Cardiac fibroblast (primary cell): ENCODE measurements at places on chromosomes 6 and 20.

DNA sequence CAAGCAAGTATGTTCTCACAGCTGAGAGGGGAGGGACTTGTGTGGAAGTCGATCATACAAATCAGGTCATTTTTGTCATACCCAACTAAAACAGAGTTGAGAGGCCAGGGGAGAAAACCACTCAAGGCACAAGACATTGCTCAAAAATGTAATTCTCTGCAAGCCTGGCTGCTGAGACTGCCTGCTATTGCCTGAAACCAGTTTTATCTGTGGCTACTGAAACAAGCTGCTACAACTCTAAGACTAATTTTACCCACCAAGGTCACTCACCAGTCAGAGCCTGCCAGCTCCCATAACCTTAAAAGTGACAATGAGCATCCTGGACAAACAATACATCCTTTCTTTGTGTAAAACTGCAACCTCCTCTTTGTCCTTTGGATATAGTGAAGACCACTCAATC lies 54.1 kb upstream of the CST7 start:
- no peak for DNase-seq

GRCh38 chr6:166441325-166442078 lies 58.8 kb upstream of the MPC1 start:
- no peak for DNase-seq

GRCh38 chr20:51419646-51420045 lies 122.9 kb downstream of the NFATC2 start:
- DNase-seq = no peak

DNA sequence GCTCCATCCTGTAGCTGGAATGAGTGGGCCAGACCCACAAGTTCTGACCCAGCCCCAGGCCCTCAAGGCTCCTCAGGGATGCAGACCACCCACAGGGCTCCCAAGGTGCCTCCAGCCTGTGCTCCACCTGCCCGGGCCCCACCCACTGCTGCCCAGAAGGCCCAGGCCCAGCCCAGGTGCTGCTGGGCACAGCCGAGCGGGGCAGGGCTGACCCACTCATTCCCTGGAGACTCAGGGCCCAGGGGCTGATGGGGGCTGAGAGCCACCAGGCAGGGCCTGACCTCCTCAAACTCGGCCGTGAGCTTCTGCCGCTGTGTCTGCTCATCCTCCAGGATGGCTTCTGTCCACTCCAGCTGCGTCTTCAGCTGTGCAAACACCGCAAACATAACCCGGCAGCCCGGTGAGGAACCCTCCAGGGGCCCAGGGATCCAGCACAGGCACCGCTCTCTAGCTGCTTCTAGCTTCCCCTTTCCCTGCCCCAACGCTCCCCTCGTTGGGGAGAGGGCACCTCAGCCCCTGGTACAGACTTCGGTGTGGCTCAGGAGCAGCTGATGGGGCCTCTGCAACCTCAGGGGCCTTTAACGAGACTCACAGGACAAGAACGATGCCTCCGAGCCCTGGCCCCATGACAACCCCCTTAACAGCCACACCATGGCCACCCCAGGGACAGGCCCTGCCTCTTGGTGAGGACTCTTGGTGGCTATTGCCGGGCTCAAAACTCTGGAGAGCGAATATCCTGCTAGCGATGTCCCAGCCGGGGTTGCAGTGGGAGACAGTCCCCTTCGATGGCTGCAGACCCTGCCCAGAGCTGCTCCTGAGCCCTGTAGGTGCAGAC lies 46.0 kb downstream of the DSTN start:
- no peak for DNase-seq

- no peak for DNase-seq
Observed at GRCh38 chr20:25487975-25488374, 80.5 kb downstream of the GINS1 start.
